GM03348 (cell line): ENCODE measurements at places on chromosomes 5 and 9.

DNA sequence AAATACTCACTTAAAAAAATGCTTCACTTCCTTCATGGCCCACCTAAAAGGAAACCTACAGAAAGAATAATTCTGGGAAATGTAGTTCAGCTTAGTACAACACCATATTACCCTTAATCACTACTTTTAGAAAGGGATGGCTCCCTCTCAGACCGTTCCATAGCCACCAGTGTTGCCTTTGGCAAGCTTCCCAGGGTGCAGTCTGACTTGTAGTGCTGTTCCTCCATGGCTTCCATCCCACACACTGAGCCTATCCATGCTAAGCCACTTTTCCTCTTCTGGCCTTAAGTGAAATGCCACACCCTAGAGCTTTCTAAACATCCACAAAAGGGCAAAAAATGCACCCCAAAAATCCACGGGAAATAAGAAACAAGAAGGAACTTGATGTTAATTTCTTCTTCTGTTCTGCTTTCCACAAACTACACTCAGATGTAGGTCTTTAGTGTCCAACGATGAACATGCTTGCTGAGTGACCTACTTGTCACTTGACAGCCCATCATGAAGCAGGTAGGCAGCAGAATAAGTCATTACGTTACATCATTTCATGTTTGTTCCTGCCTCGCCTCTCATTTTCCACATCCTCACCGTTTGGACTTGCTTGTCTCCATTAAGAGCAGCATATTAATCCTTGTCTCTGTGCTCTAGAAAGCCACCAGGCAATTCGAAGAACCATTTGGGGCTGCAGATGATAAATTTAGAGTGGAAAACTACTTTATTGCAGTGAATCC lies 391.1 kb upstream of the GRAMD2B start:
- no peak for DNase-seq

DNA sequence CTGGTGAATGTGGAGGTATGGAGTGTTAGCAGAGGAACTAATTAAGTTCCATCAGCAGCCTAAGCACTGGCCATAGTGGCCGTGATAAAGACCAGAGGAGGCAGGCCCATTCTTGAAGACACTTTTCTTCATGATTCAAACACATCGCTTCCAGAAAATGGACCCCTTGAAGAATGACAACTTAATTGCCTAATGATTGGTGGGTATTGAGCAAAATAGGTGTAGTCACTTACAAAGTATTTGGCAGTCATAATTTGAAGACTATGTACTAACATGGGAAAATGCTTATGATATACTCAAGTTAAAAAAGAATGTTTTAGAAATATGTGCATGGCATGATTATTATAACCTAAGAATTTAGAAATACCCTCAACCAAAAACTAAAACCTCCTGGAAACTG lies 44.8 kb downstream of the MEGF10 start:
- no peak for DNase-seq

DNA sequence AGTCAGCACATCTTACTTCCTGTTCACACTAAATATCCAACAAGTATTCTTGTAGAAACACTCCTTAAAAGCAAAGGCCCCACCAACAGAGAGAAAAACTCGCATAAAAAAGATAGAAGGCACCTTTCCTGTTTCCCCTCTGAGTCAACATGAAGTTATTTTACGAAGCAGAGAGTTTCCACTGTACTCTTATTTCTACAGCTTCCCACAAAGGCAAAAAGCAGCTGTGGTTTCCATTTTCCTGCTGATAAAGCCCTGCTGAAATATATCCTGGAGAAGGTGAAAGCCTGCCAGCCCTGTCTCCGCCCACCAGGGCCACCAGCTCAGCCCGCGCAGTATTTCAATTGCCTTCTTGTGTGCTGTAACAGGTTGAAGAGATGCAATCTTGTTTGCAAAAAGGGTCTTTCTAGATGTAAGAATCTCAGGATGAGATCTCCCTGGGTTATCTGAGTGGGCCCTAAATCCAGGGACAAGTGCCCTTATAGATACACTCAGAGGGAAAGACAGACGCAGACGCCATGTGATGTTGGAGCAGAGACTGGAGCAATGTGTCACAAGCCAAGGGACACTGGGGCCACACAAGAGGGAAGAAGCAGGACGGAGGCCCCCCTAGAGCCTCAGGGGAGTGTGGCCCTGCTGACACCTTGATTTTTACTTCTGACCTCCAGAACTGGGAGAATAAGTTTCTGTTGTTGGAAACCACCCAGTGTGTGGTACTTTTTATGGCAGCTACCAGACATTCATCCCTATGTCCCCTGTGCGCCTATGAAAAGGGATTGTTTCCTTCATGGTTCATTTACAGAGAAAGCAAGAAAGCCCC lies 19.9 kb downstream of the SEMA4D start:
- no peak for DNase-seq

GRCh38 chr9:76810377-76810957 lies 46.2 kb downstream of the PCA3 start:
- DNase-seq: peak; percentile 64

- peak; percentile 61 for DNase-seq
Measured at GRCh38 chr9:78601957-78602565, 305.1 kb downstream of the PSAT1 start.

GRCh38 chr9:99049641-99050040 lies 55.3 kb upstream of the TGFBR1 start:
- DNase-seq: no peak

DNA sequence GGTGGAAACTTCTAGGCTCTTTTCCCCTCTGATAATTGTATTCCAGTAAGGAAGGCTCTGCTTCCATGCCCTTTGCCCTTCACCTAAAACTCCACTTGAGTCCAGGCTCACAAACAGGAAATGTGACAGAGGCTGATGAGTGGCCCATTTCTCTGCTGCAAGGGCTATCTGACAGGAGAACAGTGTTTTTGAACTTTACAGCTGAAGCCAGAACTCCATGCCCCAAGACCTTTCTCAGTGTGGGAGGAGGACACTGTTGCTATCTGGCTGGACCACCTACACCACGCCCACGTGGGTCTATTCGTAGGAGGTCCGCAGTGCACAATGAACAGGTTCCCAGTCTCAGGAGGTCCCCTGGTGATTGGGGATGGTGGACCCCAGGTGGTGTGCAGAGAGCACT lies 13.6 kb downstream of the GGTA1 start:
- no peak for DNase-seq

DNA sequence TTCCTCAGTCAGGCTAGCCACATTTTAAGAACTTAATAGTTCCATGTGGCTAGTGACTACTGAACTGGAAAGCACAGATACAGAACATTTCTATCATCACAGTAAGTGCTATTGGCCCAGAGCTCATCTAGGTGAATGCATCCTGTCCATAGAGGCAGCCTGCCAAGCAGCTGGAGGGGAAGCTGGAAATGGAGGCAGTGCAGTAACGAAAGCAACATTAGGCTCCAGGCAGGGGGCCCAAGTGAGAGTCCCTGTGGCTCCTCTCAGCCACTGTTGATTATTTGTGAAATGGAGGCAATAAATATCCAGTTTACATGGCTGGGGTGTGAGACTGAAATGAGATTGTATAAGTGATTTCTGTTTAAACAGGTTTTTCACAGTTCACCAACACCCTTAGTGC lies 227.2 kb upstream of the KLF9 start:
- DNase-seq: no peak

- no peak for DNase-seq
Measured at GRCh38 chr5:109215040-109215439, 194.7 kb downstream of the PJA2 start.

DNA sequence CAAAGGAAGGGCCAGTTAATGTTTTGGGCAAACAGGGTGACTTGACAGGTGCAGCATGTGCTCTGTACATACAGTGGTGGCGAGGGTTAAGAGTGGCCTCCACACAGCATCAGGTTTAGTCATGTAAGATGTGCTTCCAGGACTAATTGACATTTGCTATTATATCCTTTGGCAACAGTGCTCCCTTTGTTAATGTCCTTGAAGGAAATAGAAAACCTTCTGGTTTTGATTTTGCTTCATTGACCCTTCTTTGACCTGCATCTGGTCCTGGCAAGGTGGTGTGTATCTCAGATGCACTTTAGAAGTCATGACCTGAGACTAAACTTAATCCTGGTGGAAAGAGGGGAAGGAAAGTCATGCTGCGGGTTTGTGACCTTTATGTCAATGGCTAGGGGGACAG lies 440.0 kb downstream of the ENC1 start:
- DNase-seq: no peak

DNA sequence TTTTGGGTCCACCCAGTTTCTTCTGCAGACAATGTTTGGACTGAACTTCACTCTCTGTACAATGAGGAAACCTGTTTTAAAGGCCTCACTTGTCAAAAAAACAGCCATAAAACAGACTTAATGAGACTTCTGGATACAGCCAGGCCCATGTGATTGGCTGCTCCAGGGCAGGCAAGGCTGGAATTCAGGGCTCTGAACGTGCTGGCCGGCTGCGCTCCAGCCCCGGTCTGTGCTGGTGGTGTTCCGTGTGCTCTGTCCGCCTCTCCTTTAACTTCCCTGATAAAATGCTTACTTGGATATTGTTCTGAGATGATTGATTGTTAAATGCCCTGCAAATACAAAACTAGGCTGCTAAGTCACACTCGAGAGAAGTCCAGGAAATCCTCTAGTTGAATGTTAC lies 131.2 kb upstream of the KLF4 start:
- no peak for DNase-seq

DNA sequence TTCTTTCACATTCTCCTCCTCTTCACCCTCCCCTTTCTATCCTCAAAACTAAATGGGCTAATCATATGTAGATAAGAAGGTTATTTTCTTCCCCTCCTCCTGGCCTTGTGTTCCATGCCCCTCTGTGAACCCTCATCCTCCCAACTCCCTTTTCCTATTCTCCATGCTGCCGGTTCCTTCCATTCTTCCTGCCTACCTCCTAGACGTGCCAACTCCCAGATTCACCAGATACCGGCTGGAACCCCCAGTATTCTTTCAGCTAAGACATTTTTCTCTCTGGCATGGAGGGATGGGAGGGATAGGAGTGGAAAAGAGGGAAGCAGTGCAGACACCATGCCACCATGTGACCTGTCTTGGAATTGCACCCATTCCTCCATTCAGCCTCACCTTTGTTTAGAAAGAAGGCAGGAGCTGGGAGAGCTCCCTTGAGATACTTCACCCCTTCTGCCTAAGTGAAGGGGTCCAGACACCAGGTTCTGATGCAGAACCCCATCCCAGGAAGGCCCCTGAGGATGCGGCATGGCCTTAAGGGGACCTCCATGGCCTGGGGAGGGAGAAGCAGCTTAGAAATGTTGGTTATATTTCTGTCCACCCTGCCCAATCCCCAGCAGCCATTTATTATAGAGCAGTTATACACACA lies 4.8 kb downstream of the DNAJB5 start:
- peak; percentile 73 for DNase-seq

DNA sequence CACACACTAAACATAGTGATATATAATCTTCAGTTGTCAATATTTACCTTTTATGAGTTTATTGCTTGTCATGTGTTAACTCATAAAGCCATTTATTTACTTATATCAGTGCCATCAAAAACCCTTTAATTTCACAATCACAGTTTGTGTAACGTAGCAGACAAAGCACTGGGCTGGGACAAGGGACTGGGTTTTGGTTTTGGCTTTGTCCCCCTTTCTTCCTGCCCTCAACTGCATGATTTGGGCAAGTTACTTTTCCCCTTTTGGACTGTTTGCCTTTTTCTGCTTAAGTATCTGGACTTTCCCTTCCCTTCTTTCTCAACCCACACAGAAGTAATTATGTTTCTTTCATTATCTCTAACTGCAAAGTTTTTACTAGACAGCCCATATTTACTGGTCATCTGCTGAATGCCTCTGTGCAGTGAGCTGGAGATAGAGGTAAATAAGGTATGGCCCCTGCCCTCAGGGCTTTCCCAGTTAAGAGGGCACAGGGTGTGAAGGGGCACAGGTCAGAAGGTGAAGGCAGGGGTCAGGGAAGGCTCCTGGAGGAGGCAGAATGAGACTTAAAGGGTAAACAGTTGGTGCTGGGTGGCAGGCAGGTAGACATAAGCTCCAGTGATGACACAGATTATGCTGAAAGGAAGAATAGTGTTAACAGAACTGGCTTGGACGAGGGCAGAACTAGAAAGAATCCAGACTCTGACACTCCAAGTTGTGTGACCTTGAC lies 14.8 kb upstream of the NR3C1 start:
- DNase-seq: no peak

GRCh38 chr9:15243081-15243480 lies 63.9 kb downstream of the TTC39B start:
- DNase-seq: peak; percentile 60

- no peak for DNase-seq
Measured at GRCh38 chr5:29054282-29054681, 2015.9 kb upstream of the CDH9 start.

- DNase-seq: no peak
Measured at GRCh38 chr9:137879566-137880150, 2.1 kb downstream of the CACNA1B start.

GRCh38 chr5:153860195-153860886 lies 178.4 kb downstream of the FAM114A2 start:
- no peak for DNase-seq

DNA sequence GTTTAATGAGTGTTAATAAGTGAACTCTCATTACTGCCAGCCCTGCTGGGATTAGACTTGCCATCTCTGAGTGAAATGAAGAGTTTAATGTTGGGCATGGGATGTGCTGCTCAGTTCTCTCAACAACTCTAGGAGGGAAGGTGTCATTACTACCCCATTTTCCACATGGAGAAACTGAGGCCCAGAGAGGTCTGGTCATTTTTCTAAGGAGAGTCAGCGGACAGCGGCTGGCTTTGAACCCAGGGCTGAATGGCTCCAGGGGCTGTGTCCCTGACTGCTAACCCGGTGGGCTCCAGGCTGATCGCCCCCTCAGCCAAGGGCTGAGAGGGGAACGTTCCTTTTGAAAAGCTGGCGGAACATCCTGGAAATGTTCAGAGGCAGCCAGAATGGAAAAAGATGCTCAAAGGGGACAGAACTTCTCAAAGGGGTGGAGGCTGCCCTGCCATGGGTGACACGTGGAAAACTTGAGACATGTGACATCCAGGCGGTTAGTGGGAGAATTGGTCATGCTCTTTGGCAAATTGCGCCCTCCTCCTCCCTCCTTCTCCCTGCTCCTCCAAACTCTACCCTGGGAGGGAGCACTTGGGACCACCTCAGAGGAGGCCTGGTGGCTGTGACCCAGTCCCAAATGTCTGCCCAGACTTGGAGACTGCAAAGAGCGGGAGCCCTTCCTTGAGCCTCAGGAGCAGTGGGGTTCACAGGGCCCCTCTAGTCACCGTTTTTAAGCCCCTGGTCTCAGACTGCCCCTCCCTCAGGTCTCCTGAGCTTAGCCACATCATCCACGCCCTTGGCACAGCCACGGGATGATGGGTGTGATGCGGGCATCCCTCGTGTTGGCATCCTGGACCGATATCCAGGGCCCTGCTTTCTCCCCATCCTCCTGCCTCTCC lies 28.7 kb downstream of the DNM1 start:
- DNase-seq: no peak
